ENCODE measurements at places on chromosomes 5 and 9. TPM values are rescaled to one million over a fixed set of nuclear protein-coding genes. Genes with fewer than 3 reads are reported as not detected.

GRCh38 chr9:128124873-128125579 is 2.5 kb downstream of the PTGES2 start:
- peaks cover 19% of the 10 kb centered on the region for H3K4me1 ChIP-seq
- no peaks in the 10 kb centered on the region for H3K27me3 ChIP-seq
- H3K27ac ChIP-seq = no peak overlapping the region
- peaks cover 13% of the 10 kb centered on the region for H3K36me3 ChIP-seq
- DNase-seq = peak; percentile 87
- H3K4me3 ChIP-seq = no peak overlapping the region

GRCh38 chr5:33781286-33781685 is 110.5 kb downstream of the ADAMTS12 start:
- H3K4me3 ChIP-seq = no peak overlapping the region
- no peaks in the 10 kb centered on the region for H3K27me3 ChIP-seq
- H3K36me3 ChIP-seq = no peaks in the 10 kb centered on the region
- peaks cover 5% of the 10 kb centered on the region for H3K4me1 ChIP-seq
- DNase-seq = peak; percentile 43
- H3K27ac ChIP-seq = no peak overlapping the region

DNA sequence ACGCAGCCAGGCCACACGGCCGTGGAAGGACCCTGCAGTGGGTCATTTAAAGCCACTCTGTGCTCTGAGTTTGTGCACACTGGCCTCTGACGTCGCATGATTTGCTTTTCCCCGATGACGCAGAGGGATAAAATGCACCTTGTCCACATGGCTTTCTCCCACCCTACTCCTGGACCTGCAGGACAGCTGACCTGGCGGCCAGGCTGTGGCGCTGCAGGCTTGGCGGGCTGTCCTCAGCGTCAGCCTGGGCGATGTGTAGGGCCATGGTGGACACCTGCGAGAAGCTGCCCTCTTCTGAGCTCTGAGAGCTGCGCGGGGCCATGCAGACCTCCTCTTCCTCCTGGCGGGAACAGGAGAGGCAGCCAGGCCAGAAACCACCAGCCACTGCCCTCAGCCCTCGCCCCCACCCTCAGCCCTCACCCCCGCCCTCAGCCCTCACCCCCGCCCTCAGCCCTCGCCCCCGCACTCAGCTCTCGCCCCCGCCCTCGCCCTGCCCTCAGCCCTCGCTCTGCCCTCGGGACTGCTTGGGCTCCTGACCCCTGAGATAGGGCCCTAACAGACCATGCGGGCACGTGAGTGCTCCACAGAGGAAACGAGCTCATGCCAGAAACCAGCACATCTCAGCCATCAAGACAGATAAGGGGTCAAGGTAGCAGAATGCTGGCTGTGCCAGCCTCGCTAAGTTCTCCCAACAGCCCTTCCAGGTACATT is 20.0 kb upstream of the SCGB3A1 start:
- no peaks in the 10 kb centered on the region for H3K27me3 ChIP-seq
- no peaks in the 10 kb centered on the region for H3K4me1 ChIP-seq
- H3K4me3 ChIP-seq = no peak overlapping the region
- H3K36me3 ChIP-seq = no peaks in the 10 kb centered on the region

DNA sequence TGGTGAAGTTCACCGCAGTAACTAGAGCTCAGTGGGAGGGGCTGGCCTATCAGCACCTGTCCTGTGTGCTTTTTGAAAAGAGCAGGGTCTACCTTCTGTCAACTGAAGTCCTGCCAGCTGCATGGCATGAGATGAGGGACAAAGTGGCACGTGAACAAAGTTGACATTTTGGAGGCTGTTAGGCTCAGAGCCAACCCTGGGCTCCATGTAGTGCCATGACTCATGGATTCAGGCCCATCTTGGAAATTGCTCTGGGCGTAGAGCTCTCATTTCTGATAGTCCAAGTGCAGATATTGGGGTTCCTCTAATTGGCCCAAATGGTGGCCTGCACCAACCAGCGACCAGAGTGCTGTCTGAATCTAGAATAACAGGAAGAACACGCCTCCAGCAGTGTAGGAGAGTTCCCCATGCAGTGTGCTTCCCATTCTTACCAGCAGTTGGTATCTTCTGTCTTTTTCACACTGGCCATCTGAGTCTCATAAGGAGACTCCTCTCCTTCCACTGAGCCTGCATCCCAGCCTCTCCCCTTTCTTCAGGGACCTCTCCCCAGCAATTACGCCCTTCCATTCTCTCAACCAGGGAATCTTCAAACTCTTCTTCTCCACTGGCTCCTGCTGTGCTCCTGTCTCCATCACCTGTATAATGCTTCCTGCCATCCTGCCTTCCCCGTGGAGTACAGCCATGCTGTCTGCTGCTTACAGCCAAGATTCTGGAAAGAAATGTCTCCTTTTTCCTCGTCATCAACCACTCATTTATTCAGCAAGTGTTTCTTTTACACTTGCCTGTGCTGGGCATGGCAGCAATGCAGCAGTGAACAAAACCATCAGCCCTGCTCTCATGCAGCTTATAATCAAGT is 30.4 kb downstream of the IRF1 start:
- no peaks in the 10 kb centered on the region for H3K27me3 ChIP-seq
- no peak overlapping the region for H3K27ac ChIP-seq
- H3K4me1 ChIP-seq = peaks cover 55% of the 10 kb centered on the region
- H3K36me3 ChIP-seq = no peaks in the 10 kb centered on the region
- H3K4me3 ChIP-seq = no peak overlapping the region

DNA sequence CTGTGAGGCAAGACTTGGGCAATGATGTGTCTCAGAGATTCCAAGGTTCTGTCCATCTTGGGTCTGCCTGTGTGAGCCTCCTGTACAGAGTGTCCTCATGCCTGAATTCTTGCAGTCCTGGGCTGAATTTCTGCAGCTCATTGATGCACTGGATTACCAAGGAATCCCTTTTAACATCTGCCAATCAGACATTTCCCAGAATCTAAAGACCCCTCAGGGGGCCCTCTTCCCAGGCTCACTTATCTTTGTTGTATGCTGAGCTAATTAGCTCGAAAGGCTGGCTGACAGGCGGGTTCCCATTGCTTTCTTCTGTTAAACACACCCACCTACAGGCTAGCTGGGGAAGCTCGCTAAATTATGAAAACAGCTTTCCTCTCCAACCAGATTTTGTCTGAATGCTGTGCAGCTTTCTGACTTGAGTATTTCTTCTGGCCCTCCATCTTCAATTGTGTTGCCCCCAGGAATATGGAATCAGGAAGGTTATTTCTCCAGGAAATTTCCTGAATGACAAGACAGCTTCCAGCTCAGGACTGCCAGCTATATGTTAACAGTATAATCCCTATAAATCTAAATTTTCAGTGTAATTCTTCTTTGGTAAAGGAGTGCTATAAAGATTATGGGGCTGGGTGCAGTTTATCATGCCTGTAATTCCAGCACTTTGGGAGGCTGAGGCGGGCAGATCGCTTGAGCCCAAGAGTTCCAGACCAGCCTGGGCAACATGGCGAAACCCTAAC is at the start of gene LIX1:
Gene LIX1 (minus strand): TSS at position 91 of the 734 bp plus-strand sequence. CDS start 35 bp downstream, at position 56.
- no peaks in the 10 kb centered on the region for H3K4me1 ChIP-seq
- peaks cover 24% of the 10 kb centered on the region for H3K27me3 ChIP-seq
- no peaks in the 10 kb centered on the region for H3K36me3 ChIP-seq
- no peak within 1 kb of the TSS for H3K4me3 ChIP-seq
- H3K27ac ChIP-seq = no peak within 1 kb of the TSS
- DNase-seq = peak; percentile 49

GRCh38 chr9:93041108-93041802 is 17.2 kb upstream of the SUSD3 start:
- H3K4me1 ChIP-seq = no peaks in the 10 kb centered on the region
- H3K27ac ChIP-seq = no peak overlapping the region
- H3K4me3 ChIP-seq = no peak overlapping the region
- DNase-seq = peak; percentile 90

DNA sequence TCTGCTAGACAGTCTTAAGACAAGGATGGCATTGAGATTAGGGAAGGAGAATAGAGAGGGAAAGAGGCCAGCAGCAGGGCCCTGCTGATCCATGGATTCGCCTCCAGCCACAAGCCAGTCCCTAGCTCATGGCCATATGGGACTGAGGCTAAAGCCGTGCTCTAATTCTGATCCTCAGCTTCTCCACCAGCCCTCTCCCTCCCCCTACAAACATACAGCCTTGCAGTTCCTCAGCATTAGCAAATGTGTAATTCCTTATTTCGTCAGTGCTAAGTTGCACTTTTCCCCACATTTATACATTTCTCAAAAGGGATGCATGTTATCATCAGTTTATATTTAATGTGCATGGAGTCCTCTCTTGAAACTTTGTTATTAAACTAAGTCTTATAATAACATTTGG is 34.8 kb downstream of the ZNF462 start:
- H3K4me3 ChIP-seq = no peak overlapping the region
- no peak for DNase-seq
- H3K27ac ChIP-seq = no peak overlapping the region
- H3K4me1 ChIP-seq = peaks cover 15% of the 10 kb centered on the region

GRCh38 chr5:123273984-123274383 is 149.2 kb downstream of the CEP120 start:
- H3K27me3 ChIP-seq = peaks cover 3% of the 10 kb centered on the region
- DNase-seq = no peak
- H3K27ac ChIP-seq = no peak overlapping the region
- H3K4me1 ChIP-seq = no peaks in the 10 kb centered on the region
- no peak overlapping the region for H3K4me3 ChIP-seq

The CACFD1 gene
- 8.0 TPM for total RNA-seq

The PDZD2 gene
- total RNA-seq = 0.29 TPM

The C9orf50 gene
- 0.36 TPM for total RNA-seq

The CDC20B gene
- total RNA-seq = not detected

The TMEM252 gene
- not detected for total RNA-seq
